ENCODE measurements at places on chromosomes 6 and 20. TPM values are rescaled to one million over a fixed set of nuclear protein-coding genes. Genes with fewer than 3 reads are reported as not detected.
A peak's percentile ranks its signal among the peaks of the same experiment; 100 is the strongest.

DNA sequence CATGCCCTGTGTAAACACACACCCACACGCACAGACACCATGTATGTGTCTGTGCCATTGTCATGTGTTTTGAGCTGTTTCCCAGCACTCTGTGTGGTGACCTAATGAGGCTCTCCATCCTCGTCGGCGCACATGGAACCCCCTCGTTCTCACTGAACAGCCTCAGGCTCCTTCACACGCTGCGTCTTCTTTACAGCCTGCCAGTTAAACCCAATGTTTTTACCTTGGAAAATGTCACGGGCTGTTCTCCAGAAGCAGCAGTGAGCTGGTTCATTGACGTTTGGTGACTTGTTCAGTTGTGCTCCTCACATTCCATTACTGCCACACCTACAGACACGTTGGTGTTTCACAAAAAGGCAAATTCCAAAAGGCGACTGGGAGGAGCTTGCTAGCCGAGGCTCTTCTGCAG, 201.0 kb upstream of the FOXQ1 start:
- ATAC-seq, result no peak

- no peak for ATAC-seq
These were observed 593.4 kb downstream of the QKI start for GRCh38 chr6:164007881-164008280.

DNA sequence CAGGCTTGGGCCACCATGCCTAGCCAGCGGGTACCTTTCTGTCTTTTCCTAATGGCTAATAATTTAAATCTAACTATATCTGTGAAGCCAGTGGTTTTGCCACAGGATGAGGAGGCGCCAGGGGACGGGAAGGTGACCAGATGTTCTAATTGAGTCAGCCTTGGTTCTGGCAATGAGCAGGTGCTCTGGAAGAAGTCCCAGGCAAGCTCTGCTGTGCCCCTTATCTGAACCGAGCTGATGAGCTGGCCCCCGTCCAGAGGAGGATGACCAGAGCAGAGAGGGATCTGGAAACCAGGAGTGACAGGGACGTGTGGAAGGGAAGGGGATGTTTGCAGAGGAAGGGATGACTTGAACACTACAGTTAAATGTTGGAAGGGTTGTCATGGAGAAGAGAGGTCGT, 46.7 kb downstream of the SLC35D3 start:
- no peak for ATAC-seq

DNA sequence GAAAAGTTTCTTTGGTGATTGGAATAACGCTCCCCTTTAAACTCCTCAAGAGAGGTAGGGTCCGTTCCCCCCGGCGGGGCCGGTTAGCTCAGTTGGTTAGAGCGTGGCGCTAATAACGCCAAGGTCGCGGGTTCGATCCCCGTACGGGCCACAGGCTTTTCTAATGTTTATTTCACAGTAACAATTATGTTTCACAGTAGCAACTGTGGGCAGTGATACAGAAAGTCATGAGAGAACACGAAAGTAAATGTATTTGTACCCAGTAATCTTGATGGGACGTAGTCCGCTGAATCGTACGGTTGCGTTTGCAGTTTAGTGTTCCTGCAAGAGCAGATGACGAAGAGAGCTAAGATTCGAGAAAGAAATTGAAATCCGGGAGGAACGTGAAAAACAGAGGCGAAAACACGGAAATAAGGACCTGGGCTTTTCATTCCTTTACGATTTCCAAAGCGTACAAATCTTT, 505.5 kb downstream of the PRIM2 start:
- ATAC-seq, result no peak

GRCh38 chr6:163487606-163488005, 73.1 kb downstream of the QKI start:
- no peak for ATAC-seq

DNA sequence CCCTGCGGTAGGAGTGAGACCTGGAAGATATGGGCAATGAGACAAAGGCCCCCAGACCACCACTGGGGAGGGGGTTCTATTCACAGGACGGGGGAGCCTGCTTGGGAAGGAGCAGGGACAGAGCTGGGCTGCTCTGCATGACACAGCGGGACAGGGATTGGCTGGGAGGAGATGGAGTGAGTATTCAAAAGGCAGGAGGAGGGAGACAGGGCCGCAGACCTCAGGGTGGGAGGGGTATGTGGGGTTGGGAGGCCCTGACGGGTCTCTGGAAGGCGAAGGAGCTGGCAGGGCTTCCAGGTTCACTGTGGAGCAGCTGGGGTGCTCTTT, 60.8 kb upstream of the RPS6KA2 start:
- no peak for ATAC-seq

DNA sequence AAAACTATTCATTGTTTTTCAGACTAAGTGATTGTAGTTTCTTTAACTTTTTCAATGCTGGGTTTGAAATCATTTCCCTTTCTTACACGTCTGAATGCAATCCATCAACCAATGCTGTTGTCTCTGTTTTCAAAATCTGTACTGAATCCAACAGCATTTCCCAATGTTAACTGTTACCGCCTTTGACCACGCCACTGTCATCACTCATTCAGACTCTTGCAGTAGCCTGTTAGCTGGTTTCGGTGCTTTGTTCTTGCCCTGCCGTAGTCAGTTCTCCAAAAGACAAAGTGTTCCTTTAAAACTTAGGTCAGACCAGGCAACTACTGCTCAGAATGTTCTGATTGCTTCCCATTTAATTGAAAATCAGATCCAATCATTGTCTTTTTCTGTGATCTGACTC, 131.3 kb downstream of the PLCB4 start:
- ATAC-seq, result no peak

- no peak for ATAC-seq
These were observed 8.5 kb downstream of the JARID2 start for GRCh38 chr6:15254070-15254975.

DNA sequence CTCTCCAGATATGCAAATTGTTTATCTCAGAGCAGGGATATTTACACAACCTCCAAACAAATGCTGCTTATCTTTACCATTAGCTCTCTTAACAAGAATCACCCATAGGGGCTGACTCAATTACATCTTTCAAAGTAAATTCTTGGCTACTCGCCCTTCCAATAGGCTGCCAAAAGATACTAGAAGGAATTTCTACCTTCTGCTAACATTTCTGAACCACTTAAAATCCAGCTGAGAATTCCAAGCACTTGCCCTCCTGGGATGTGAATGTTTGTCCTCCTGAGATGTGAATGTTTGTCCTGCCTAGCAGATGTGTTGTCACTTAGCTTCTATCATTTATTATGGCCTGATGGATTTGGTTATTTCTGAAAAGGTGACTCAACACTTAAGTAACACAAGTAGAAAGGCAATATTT, 388.0 kb downstream of the GJA1 start:
- no peak for ATAC-seq

DNA sequence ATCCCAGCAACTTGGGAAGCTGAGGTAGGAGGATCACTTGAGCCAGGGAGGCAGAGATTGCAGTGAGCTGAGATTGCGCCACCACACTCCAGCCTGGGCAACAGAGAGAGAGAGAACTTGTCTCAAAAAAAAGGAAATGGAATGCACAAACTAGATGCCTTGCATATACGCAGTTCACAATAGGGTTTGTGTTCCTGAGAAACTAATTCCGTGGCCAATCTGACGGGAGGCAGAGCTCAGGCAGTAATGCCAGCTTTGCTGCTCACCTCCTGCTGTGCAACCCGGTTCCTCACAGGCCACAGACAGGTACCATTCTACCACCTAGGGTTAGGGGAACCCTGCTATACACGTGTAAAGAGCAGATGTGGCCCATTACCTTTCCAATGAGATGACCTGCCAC, 1.4 kb downstream of the CDK5RAP1 start:
- no peak for ATAC-seq

DNA sequence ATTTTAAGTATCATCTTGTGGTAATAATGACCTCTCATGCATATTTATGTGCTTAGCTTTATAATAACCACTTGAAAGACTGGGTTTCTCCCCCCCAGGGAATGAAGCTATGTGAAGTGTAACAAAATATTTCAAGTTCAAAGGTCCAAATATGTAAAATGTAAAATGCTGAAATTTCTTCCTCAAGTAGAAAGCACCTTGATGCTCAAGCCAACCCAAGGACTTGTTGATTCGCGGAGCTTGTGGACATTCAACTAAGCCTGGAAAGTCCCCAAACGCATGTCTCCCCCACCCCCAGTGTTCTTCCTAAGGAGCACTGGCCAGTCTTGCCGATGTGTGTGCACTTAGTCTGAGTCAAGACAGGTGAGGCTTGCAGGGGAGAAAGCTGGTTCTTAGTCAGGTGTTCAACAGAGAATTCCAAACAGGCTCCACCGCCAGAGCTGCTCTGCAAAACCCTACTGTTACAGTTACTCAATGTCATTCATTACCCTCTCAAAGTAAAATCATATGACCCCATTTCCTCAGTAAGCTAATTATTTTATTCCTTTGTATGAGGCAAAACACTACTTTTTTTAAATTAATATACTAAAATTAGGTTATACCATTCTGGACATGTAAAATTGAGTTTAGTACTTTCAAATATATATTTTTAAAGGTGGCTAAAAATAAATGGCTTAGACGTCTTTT, 46.9 kb upstream of the QKI start:
- ATAC-seq, result no peak

- ATAC-seq, result peak; percentile 58
These were observed 9.9 kb downstream of the SNTA1 start for GRCh38 chr20:33433465-33434234.

DNA sequence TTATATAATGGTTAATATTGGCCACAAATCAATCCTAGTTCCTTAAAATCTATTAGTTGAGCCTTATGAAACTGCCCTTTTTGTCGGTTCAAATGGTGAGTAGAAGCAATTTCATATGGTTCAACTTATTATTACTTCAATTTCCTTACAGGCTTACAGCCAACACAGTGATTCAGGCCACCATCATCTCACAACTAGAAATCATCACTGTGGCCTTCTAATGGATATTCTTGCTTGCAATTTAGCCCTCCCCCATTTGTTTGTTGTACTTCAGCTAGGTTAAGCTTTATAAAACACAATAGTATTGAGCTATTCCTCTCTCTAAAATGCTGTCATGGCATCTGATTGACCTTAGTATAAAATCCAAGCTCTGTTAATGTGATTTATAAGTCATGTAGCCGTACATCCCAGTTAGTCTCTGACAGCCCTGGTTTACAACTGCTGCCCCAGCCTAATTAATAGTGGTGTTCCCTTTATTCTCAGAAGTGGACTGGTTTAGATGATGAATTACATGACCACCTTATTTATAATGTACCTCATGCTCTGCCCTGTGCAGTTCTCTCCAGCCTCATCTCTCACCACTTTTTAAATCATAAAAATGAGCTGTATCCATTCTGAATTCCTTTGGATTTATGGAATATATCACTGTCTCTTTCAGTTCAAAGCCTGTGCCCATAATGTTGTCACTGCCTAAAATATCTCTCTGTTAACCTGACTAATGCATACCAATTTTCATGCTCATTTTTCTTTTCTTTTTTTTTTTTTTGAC, 36.7 kb downstream of the LAMA2 start:
- ATAC-seq, result no peak

DNA sequence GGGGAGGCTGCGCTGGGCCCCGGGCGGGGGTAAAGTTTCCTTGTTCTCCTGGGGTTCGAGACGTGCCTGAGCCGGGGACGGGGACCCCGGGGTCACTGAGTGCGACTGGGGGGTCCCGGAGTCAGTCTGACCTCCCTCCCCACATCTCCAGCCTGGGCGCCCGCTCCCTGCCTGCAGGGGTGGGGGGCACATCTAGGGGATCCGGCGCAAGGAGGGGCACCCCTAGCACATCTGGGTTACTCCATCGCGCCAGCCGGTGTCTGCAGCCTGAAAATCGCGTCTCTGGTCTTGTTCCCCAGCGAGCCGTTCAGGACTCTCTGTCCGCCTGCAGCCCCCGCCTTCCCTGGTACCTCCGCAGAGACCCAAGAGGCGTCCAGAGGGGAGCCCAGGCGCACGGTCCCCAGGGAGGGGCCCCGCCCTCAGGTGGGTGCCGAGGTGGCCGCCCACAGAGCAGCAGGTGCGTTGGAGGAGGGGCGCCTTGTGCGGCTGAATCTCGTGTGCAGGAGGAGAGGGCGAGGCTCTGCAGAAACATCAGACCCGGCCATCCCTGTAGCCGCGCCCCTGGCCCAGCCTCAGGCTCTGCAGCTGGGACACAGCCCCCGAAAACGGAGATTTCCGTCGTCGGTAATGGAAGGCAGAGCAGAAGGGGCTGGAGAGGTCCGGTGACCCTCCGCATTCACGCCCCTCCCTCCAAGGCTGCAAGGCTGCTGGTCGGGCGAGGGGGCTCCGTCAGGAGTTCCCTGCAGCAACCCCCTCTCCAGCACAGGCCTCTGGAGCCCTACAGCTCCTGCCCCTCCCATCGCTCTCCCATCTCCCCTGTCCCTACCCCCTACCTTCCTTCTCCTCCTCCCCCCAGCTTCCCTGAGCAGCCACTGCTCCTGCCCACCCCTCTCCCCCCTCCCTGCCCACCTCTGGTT, 628 bp upstream of the CHRNA4 start:
- no peak for ATAC-seq

GRCh38 chr20:2578475-2579192, 42.3 kb downstream of the TMC2 start:
- no peak for ATAC-seq

- ATAC-seq, result no peak
These were observed 139.1 kb downstream of the COL9A1 start for GRCh38 chr6:70163795-70164194.

- ATAC-seq, result peak; percentile 76
These were observed 39.7 kb downstream of the TAF4 start for GRCh38 chr20:62025832-62026563.

- ATAC-seq, result no peak
These were observed 4.6 kb upstream of the CABLES2 start for GRCh38 chr20:62411479-62412193.

PPIL6 gene
- total RNA-seq, result 3.1 TPM

ADAM33 gene
- 15.9 TPM for total RNA-seq

ANKRD66 gene
- total RNA-seq, result not detected

DAAM2 gene
- 254 TPM for total RNA-seq

TSBP1 gene
- not detected for total RNA-seq

BTN1A1 gene
- total RNA-seq, result not detected

TP53TG5 gene
- total RNA-seq, result not detected
